ENCODE measurements at places on chromosomes 1 and 21. TPM values are rescaled to one million over a fixed set of nuclear protein-coding genes. Genes with fewer than 3 reads are reported as not detected.

NCF2 gene
- not detected for total RNA-seq

PRAMEF4 gene
- not detected for total RNA-seq

CACNA1E gene
- not detected for total RNA-seq

LRRC38 gene
- not detected for total RNA-seq

KIF17 gene
- 0.32 TPM for total RNA-seq

GBP2 gene
- total RNA-seq = 57.6 TPM

CELF3 gene
- not detected for total RNA-seq

DNAJC11 gene
- total RNA-seq = 27.9 TPM

SPRR2G gene
- total RNA-seq = not detected

TESK2 gene
- total RNA-seq = 1.1 TPM

KLF17 gene
- not detected for total RNA-seq

TRIM58 gene
- 0.32 TPM for total RNA-seq
